ENCODE measurements at places on chromosomes 4 and X.

DNA sequence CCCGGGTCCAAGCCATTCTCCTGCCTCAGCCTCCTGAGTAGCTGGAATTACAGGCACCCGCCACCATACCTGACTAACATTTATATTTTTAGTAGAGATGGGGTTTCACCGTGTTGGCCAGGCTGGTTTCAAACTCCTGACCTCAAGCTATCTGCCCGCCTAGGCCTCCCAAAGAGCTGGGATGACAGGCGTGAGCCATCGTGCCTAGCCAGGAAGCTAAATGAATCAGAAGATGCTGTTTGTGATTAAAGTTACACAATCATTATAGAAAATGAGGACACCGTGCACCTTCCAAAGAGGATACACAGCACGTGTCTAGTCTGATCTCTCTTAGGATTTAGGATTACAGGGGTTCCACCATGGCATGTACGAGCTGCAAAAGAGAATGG, 99.6 kb downstream of the DHRSX start:
- no peak for DNase-seq

GRCh38 chr4:21191317-21191716, 491.1 kb downstream of the PACRGL start:
- DNase-seq: no peak

GRCh38 chrX:72005046-72005445, 94.4 kb downstream of the NHSL2 start:
- DNase-seq: no peak

- DNase-seq: no peak
Observed at GRCh38 chr4:112520598-112521122, 4.7 kb upstream of the NEUROG2 start.

- DNase-seq: no peak
Observed at GRCh38 chr4:181855307-181855706, 387.9 kb upstream of the TENM3 start.

- no peak for DNase-seq
Observed at GRCh38 chr4:37951461-37952352, 8.5 kb upstream of the PTTG2 start.

DNA sequence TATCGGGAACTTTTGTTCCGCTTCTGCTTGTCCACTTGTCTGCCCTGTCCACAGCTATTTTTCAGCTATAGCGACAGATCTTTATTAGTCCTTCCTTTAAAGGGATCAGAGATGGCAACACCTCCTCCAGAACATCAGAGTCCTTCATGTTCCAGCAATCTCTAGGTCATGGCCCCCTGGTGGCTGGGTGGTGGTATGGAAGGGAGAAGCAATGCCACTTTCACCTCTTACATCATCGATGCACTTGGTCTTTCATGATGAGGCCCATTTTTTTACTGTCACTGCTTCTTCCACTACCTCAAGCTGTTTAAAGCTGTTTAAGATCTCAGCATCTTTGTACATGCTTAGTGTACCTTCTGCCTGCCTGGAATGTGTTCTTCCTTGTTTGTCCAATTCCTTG, 106.7 kb downstream of the ARHGAP6 start:
- no peak for DNase-seq
